ENCODE measurements at places on chromosomes 3 and 15.

- peak; percentile 37 for DNase-seq
These were observed 797.1 kb downstream of the ROBO1 start for GRCh38 chr3:78970656-78971055.

DNA sequence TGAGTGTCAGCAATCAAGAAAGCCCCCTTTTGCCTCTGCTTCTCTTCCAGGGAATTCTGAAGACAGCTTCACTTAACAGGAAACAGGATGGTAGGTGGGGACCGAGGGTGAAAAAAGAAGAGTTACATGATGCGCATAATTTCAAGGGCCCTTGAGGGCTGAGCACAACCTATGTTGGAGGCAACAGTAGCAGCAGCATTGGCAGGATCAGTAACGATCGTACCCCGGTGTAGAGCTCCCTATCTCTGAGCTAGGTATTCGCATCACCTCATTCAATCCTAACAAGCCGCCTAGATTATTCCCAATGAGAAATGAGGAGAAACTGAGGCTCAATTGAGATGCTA, 432 bp upstream of the RAD54L2 start:
- peak; percentile 38 for DNase-seq

DNA sequence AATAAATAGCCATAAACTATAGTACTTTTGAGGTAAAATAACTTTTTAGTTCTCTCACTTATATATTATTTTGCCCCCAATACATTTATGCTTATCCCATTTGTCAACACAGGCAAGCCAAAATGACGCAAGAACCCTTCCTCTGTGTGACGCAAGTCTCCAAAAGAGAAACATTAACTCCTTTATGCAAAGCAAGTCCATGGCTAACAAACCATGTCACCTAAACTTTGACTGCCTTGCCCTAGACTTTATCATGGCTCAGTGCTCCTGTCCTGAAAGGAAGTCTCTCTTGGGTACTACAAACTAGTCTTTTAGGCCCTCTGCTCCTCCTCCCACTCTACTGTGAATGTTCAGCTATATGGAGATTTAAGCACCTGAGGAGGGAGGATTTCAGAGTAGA, 230.5 kb downstream of the UNC13C start:
- no peak for DNase-seq

DNA sequence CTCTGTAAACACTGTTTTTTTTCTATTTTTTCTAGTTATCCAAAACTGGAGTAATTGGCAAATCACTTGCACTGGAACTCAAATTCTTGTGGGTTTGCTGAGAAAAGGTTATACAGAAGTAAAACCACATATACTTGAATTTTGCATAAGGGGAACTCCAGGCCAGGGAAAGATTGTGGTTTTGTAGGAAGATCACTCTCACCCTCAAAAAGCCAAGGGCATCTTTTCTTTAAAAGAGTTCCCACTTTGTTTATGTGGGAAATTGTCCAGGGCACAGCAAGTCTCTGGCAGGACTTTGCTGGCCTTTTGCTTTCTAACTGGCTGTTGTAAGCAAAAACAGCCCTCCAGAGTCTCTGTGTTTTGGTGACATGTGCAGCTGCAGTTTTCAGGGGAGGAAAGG, 340.3 kb upstream of the RBMS3 start:
- peak; percentile 79 for DNase-seq

DNA sequence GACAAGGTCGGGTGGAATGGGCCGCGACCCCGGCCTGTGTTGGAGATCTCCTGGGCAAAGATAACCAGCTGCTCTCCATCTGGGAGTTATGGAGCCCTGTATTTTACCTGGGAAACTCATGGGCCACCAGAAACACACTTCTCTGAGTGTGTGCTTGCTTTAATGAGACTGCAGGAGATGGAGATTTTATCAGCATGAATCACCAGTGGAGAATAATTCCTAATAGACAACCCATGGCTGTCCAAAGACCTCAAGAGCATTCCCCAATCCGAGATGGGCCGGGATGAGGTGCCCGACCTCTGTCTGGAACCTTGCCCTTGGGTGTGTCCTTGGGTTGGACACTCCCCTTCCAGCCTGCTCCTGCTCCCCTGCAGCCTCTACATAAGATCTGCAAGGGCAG, 389.3 kb downstream of the GABRG3 start:
- no peak for DNase-seq

DNA sequence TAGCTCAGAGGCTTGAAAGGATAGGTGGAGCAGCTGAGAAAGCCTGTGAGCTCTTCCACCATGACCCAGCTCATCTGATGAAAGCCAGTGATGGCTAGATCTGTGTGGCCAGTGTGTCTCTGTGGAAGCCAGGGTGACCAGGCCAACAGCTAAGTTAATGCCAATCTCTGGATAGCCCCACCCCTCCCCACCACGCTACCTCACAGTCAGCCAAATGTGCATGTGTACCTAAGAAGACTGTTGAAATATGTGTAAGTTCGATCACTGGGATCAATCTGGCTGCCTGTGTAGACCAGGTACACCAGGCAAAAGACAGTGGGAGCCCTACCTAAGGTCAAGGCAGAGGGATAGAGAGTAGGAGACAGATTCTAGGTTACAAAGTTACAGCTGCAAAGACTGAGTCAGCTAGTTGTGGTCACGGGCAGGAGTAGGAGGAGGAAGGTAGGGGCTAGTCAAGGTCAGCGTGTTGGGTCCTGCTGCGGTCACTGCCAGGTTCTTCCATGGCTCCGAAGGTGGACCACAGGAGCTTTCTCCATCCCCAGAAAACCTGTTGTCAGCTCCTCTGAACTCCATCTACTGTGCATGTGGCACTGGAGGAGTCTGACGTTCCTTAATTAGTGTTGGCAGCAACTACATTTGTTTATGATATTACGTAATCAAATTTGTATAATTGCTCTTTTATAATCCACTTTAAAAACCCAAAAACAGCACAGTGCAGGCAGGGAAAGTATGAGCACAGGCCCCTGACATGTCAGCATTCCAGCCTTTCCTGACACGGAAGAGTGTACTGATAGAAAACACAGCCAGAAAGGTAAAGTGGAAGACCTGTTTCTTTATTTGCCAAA, 318.0 kb downstream of the CLSTN2 start:
- DNase-seq: no peak

DNA sequence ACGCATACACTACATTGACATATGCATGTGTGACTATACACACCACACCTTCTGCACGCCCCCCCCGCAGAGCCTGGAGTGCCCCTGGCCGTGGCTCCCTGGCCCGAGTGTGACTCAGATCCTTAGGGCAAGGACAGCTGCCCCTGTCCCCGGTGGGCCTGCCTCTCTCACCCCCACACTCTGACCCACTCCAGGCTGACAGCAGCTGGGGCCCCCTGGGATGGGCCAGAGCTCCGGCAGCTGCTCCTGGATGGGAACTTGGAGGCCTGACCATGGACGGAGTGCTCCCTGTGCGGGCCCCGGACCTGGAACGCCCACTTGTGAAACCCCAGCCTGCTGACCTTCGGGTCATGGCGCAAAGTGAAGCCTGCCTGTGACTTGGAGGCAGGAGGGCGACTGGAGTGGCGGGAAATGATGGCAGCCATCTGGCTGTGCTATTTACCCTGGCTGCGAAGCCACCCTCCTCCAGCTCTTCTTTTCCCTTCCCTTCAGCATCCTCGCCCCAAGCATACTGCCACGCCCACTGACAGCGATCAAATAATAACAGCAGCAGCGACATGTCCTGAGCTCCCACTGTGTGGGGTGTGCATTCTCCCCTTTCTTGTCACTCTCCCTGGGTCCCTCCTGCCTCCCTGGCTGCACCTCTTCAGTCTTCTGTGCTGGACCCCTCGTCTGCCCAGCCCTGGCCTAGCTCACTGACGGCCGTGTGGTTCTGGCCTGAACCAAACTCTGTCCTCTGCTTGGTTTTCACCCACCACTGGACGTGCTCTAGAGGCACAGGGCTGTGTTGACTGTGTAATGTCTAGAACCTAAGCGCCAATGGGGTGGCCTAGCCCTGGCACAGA, 90.7 kb upstream of the MEF2A start:
- DNase-seq: no peak

- DNase-seq: no peak
These were observed 74.2 kb upstream of the SATB1 start for GRCh38 chr3:18499301-18499700.

Data from GM23248 (cell line).